ENCODE measurements at places on chromosomes 5 and 9. TPM values are rescaled to one million over a fixed set of nuclear protein-coding genes. Genes with fewer than 3 reads are reported as not detected.

GRCh38 chr9:31140316-31140715, 1244.1 kb upstream of the ACO1 start:
- peak; percentile 64 for DNase-seq

DNA sequence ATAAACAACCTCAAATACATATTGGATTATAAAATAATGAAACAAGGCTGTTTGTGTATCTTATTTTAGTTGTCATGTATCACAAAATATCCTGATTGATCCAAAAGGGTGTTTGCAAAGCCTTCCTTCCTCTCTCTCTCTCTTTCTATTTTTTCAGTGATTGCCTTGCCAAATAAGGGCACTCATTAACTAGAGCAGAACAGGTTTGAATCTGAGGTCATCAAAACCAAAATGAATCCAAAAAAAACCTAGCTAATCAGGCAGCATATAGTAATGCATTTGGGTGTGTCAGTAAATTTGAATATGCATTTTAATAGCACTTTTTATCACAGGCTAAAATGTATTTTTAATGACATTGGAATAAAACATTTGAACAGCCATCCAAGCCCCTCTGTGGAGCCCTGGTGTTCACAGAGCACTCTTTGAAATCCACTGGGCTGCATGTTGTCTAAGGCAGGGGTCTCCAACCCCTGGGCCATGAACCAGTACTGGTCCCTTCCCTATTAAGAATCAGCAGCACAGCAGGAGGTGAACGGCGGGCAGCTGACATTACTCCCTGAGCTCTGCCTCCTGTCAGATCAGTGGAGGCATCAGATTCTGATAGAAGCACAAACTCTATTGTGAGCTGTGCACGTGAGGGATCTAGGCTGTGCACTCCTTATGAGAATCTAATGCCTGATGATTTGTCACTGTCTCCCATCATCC, 171.8 kb upstream of the RAI14 start:
- DNase-seq: no peak

DNA sequence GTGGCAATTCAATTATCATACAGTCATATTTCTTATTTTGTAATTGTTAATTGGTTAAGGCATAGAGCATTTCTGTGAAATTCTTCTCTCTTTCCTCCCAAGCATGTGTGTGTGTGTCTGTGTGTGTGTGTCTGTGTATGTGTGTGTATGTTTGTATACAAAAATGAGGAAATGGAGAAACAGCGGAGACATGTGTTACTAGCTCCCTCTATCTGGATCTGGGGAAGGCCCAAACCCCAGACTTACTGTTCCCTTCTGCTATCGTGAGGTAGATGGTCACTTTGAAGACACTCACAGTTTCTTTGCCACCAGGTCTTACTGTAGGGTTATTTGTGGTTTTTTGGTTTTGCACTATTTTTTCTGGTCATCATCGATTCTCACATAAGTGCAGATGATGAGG, 11.4 kb upstream of the C5orf63 start:
- no peak for DNase-seq

GRCh38 chr9:34437006-34437925, 21.1 kb downstream of the FAM219A start:
- peak; percentile 95 for DNase-seq

DNA sequence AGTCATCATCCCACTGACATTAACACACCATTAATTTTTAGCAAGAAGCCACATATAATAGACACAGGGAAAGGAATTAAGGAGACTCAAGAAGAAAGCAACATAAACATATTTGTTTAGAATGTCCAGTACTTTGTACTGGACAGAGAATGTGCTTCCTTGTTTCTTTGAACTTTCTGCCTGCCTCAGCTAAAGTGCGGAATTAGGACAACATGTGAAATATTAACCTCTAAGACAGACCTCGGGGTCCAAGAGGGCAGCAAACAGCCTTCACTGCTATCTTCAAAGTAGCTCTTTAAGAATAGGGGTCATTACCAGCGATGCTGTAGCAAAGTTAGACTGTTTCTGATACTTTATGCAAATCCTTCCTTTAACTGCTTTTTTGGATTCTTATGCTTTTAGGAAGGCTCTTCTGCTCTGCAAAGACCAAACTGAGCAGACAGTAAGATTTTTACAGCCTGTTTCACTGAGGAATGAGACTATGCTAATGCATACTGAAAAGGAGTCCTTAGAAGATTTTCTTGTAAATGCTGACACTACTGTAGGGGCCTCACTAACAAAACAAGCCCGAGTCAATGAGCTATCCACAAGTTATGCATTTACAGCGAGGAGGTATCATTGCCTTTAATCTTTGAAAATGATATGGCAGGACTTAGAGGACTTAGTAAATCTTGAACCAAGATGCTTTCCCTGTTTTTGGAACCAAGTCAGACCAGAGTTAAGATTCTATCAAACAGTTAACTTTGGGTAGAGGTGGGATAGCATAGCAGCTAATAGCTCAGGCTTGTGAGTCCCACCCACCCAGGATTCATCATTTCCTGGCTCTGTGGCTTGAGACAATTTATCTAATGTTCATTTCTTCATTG, 23.8 kb downstream of the DAB2 start:
- no peak for DNase-seq

Gene ADRA1B
- not detected for total RNA-seq

DNA sequence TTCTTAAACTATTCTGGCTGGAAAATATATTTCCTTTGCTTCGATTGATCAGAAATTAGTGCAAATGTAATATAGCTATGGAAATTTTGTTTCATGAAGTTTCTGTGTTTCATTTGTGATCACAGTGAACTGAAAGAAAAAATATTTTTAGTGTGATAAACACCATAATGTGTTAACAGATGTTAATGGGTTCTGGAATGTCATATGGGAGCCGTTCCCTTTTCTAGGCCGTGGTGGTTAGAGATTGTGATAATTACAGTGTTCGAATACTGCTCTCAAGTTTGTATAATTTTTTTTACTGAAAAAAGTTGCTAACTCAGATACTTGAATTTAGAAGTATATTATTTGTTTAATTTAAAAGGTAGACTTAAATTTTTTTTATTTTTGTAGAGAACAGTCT, 19.3 kb downstream of the GAPVD1 start:
- DNase-seq: no peak

GRCh38 chr5:145450286-145450885, 384.8 kb downstream of the PRELID2 start:
- no peak for DNase-seq

Gene SLC6A7
- total RNA-seq: not detected

- DNase-seq: no peak
Observed at GRCh38 chr9:13948037-13948436, 365.9 kb downstream of the NFIB start.

- no peak for DNase-seq
Observed at GRCh38 chr9:76227156-76227555, 167.1 kb downstream of the RFK start.

Gene SLC22A5
- 2.4 TPM for total RNA-seq

DNA sequence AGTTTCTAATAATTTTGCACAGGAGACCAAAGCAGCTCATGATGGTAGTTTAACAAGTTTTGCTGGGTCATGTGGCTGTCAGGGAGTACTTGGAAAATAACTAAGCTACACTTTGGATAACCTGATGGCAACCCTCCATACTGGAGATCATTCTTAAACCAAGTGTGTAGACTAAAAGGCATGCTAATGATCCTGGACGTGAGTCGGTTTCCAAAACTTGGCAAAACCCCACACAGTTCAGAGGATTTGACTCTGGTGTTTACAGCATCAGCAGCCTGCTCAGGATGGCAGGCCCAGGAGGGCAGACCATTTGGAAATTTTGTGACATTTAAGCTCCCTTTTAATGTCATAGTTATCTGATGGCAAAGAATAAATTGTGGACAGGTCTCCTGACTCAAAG, 196.5 kb upstream of the EFNA5 start:
- DNase-seq: no peak

Gene PCDHB8
- total RNA-seq: 2.6 TPM

DNA sequence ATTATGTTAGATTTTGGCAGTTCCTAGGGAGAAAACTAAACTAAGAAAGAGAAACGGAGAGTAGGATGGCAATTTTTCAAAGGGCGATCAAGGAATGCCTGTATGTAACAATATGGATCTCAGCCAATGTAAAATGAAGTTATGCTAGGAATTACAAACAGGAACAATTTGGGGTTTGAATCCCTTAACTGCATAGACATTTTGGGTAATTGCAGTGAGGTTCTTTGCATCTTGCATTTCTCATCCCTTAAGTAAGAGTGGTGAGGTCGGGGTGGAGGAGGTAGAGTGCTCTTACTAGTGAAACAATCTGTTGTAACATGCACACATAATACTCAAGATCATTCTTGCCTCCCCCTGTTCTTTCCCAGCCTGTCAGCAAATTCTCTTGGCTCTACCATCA, 137.6 kb downstream of the NPR3 start:
- DNase-seq: no peak

Gene FBLL1
- 7.1 TPM for total RNA-seq

- DNase-seq: no peak
Observed at GRCh38 chr9:81616141-81616540, 73.2 kb downstream of the TLE1 start.

GRCh38 chr5:42495914-42496313, 72.7 kb downstream of the GHR start:
- no peak for DNase-seq

Gene TYRP1
- not detected for total RNA-seq

DNA sequence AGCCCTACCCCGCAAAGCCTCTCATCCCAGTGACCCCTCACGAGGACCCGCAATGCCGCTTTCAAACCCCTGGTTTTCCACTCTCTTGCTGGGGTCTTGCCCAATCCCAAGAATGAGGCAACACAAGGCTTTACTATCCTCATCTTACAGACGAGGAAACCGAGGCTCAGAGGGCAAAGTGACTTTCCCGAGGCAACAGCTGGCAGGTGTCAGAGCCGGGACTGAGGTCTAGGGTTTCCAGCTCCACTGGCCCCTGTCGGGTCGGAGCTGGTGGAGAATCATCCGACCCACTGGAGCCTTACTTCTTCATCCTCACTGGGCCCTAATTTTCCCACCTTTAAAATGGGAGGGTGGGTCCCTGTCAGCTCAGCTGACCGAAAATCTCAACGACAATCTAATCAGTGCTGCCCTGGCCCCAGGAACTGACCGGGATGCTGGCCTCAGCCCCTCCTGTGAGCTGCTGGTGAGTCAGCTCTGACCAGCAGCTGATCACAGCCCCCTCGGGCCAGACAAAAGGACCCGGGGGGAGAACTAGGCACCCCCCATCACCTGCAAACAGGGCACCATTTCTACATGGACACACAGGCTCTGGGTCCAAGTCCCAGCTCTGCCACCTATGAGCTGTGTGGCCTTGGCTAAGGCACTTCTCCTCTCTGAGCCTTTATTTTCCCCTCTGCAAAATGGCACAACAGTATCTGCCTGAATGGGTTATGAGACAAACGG, 72.7 kb upstream of the STXBP1 start:
- DNase-seq: no peak

Gene TTC23L
- 2.2 TPM for total RNA-seq
